AG09319 (cell line): ENCODE measurements at places on chromosomes 4 and X.

DNA sequence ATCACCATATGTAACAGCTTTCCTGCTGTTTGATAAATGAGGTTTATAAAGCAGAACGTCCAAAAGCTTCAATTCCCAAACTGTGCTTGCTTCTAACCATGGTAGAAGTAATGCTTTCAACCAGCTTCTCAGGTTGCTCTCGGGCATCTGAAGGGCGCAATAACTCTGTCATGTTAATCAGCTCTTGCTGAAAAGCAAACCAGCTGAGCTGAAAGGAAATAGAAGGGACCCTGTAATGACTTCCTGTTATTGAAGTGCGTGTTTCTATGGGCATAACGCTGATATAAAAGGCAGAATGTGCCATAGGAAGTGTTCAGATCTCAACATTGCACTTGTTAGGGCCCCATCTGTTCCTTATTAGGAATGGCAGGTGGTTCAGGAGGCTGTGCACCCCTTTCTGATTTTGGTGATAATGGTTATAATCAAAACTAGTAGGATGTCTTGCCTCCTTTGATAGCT lies 21.2 kb downstream of the HERC3 start:
- DNase-seq: no peak

- DNase-seq: no peak
These were observed 217.7 kb upstream of the CENPE start for GRCh38 chr4:103415801-103416200.

DNA sequence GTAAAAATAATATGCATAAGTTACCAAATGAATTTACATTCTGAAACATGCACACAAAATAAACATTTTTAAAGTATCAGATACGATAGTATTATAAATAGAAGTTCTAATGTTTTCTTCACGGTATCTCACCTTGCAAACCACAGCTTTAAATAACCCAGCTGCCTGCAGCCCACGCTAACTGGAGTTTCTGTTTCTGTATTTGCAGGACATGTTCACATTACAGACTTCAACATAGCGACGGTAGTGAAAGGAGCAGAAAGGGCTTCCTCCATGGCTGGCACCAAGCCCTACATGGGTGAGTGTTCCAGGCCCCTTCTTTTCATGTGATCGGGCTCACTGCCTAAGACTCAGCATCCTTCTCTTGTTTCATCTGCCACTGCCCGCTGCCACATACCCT lies 291.7 kb downstream of the EVC2 start:
- DNase-seq: no peak

- no peak for DNase-seq
These were observed 69.4 kb upstream of the SORBS2 start for GRCh38 chr4:185881430-185881829.

- no peak for DNase-seq
These were observed 280.2 kb downstream of the ADGRA3 start for GRCh38 chr4:22235698-22236097.

DNA sequence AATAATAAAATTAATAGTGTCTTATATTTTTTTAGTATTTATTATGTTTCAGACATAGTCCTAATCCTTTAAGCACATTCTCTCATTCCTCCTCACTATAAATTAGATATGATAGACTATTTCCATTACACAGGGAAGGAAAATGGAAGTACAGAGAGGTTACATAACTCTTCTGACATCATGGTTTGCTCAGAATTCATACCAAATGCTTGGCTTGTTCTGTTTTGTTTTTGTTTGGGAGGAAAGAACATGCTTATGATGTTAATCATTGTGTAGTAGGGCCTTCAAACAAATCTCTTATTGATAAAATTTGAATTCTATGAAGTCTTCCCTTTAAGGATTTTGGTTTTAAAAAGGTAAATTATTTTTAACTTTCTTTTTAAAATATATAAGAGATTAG lies 59.5 kb downstream of the RXFP1 start:
- DNase-seq: no peak

DNA sequence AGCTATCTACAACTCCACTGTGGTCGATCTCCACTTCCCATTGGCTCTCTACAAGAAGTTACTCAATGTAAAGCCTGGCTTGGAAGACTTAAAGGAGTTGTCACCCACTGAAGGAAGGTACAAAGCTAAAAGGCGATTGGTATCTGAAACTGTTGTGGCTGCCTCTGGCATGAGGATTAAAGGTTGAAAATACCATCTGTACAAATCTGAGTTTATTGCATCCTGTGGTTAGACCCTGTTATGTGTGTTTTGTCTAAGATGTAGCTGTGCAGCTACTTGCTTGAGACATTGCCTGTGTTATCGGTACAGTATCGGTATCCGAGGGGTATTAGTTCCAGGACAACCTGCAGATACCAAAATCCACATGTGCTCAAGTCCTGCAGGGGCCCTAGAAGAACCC lies 16.4 kb downstream of the NAP1L5 start:
- DNase-seq: no peak

GRCh38 chr4:152929888-152930287 lies 6.2 kb upstream of the FHDC1 start:
- DNase-seq: no peak

- DNase-seq: no peak
These were observed 315.6 kb downstream of the PCDH7 start for GRCh38 chr4:31035761-31036160.

GRCh38 chr4:47713129-47713834 lies 124.6 kb downstream of the CORIN start:
- no peak for DNase-seq

- no peak for DNase-seq
These were observed 15.6 kb downstream of the LAMTOR3 start for GRCh38 chr4:99878604-99879003.
